Common myeloid progenitor, CD34-positive (primary cell): ENCODE measurements at places on chromosomes 1 and 21.

DNA sequence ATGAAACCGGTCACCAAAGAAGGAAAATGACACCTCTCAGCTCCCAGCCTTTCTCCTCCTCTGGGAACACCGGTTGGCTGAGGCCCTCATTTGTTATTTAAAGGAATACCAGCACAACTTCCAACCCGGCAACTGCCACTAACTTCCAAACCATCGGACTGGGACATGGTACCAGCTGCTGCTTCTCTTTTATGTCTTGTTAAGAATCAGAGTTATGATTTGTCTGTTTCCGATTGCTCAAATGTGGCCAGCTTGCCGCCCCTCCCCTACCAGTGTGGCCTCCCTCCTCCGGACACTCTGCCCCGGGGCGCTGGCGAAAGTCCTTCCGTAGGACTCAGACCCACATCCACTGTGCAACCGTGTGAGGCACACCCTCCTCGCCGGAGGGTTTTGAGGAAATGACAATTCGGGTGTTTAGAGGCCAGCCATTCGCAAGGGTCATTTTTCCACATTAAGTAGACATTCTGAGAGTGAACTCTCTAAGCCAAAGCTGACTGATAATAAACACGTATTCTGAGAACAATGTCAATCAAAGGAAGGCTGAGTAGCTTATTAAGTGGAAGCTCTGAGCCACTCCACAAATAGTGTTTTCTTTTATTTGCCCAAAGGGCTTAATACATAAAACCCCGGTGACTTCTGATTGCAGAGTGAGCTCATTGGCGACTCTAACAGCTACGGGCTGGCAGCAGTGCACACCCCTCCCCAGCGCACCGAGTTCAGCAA is 5.5 kb downstream of the RIPK4 start:
- DNase-seq = peak; percentile 57
- no peak overlapping the region for H3K27ac ChIP-seq
- no peak overlapping the region for H3K4me3 ChIP-seq
- H3K27me3 ChIP-seq = peaks cover 57% of the 10 kb centered on the region

DNA sequence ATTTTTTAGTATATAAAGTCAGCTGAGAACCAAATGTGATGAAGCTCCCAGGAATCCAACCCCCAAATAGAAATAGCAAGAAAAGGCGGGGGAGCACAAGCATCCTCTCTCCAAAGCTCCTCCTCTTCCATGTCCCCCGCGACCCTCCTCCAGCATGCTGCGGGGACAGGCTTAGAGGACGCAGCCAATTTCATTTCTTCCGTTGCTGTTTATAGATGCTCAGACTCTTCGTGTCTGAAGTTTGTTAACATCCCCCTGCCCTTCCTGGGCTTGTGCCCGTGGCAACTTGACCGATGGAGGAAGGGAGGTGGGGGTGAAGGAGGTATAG is 754 bp upstream of the NPPA start:
- DNase-seq = no peak
- peaks cover 43% of the 10 kb centered on the region for H3K36me3 ChIP-seq
- peaks cover 10% of the 10 kb centered on the region for H3K4me1 ChIP-seq
- no peak overlapping the region for H3K27ac ChIP-seq
- H3K4me3 ChIP-seq = no peak overlapping the region

DNA sequence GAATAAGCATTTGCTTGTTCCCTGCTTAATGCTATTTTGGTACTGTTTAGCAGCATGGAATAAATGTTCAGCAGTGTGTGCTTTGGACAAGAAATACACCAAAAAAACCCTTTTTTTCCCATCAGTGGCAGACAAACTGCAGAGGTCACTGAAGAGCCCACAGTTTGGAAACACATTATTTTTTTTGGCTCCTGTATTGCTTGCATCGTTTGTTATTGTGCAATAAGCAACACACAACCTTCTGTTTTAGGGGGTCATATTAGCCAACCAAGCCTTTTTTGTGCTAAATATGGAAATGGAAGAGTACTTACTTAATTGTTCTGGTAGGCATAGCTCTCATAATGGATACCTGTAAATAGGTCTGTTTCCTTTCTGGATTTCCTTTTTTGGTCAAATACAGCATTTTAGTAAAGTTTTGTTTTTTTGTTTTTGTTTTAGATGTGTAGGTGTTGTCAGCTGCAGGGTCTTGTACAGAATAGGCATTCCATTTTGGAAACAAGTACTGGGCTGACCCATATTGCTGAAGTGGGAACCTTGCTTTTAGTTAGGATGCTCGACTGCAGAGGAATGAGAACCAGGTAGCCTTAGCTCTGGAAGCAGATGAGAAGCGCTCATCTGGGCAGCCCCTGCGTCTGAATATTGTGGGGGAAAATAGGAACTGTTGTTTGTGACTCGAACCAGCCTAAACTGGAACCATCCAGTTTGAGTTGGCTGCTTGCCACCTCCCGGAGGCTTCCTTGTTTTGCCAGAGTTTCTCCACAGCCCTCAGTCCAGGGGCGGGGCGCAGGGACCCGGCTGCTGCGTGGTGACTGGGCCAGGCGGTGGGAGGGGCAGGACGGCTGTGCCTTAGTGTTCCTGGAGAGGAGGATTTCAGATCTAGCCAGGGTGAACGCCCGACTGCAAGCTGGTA is 38.4 kb downstream of the SPEN start:
- H3K4me3 ChIP-seq = peak overlapping the region; percentile 63
- peaks cover under 1% of the 10 kb centered on the region for H3K36me3 ChIP-seq
- H3K4me1 ChIP-seq = peaks cover 14% of the 10 kb centered on the region
- DNase-seq = peak; percentile 89
- peak overlapping the region; percentile 91 for H3K27ac ChIP-seq
- H3K27me3 ChIP-seq = no peaks in the 10 kb centered on the region

- no peak overlapping the region for H3K27ac ChIP-seq
- no peak overlapping the region for H3K4me3 ChIP-seq
- H3K36me3 ChIP-seq = no peaks in the 10 kb centered on the region
Measured at GRCh38 chr1:151596166-151596953, 15.5 kb upstream of the SNX27 start.
